ENCODE measurements at places on chromosomes 7 and 10.
A peak's percentile ranks its signal among the peaks of the same experiment; 100 is the strongest.

DNA sequence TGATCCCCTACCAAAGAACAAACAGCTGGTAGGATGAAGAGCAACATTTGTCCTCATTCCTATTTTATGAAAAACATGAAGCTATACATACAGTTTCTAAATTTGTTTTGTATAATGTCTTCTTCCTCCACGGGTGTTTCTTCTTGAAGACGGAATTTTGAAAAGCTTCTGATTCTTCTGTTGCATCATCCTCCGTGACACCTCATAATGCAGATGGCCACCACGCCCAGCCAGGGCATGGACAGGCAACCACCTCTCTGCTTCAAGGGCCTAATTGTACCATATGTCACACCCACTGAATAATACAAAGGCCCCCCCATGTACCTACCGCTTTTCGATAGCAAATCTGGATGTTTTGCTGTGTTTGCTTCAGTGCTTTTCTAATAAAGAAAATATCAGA lies at the start of gene SUN3:
SUN3 (minus strand) TSS at position 170 of the 400 bp plus-strand sequence; CDS start at position 1, 169 bp downstream.
- no peak for DNase-seq

GRCh38 chr10:70296406-70296899 lies 12.6 kb upstream of the NPFFR1 start:
- DNase-seq: no peak

DNA sequence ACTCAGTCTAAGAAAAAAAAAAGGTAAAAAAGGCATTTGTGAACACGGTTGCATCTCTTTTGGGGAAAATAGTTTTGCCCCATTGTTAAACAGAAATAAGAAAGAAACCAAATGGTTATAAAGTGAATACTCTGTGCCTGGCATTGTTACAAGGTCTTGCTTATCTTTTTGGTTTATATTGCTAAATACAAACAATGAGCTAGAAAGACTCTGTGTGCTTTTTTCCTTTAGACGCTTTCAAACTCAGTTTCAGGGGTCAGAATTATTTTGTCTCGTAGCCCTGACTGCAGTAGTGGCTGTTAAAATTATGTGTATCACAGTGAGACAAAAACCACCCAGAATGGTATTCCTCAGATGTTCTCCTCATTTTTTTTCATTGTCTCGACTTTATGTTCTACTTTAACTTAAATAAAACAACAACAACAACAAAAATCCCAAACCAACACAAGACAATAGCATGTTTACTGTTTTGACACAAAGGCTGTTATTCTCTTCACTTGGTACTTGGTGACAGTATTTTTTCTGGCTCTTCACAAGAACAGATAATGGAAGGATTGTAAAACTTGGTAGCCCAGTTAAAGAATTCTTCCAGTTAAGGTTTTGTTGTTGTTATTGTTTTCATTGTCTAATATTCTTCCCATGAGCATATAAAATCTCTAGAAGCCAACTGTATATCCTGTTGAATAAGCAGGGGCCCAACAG lies 190.1 kb downstream of the PLXDC2 start:
- no peak for DNase-seq

GRCh38 chr10:47165711-47166404 lies 134.1 kb upstream of the GDF10 start:
- no peak for DNase-seq

GRCh38 chr10:126659750-126660149 lies 10.7 kb downstream of the C10orf90 start:
- no peak for DNase-seq

GRCh38 chr10:12228851-12229250 lies 32.9 kb downstream of the CDC123 start:
- DNase-seq: no peak

GRCh38 chr10:103512591-103513379 lies 19.3 kb downstream of the NEURL1 start:
- DNase-seq: no peak

GRCh38 chr7:113918946-113919345 lies at the start of gene PPP1R3A:
Gene PPP1R3A (minus strand): TSS chr7:113919009. CDS start chr7:113918996, 13 bp downstream.
- no peak for DNase-seq

- no peak for DNase-seq
Measured at GRCh38 chr7:157279741-157280215, 57.0 kb upstream of the DNAJB6 start.

DNA sequence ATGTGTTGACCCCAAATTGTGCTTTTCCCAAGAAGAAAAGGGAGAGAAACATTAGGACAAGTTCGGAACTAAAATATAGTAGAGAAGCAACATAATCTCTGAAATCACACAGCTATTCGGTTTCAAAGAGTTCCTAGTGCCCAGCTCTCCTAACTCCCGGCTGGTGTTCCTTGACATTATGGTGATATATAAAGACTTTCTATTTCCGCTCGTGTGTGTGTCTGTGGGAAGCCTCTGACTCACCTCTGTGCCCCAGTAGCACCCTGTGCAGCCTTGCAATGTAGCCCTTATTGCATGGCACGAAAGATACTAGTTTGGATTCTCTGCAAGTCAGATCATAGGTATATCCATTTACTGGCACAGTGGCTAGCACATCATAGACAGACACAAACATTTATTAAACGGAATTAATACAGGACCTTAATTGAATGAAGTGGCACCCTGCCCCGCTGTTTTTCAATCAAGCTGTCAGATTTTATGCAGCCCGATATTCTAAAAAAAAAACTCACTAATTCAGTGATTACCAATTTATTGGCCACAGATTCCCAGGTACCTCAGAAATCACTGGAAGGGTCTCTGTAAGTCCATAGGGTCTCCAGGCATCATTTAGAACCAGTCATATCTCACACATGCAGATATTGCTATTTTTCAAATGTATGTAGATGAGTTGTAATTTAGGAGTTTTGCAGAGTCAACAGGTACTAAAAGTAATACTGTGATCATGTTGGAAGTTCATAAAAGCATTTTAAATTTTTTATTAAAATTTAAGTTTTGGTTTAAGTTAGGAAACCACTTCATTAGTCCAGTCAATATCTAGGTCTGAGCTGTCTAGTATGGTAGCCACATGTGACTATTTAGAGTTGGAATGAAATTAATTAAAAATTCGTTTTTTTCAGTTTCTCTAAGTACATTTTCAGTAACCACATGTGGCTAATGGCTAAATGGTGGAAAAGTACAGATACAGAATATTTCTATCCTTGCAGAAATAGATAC lies 43.3 kb downstream of the SFTPD start:
- no peak for DNase-seq

DNA sequence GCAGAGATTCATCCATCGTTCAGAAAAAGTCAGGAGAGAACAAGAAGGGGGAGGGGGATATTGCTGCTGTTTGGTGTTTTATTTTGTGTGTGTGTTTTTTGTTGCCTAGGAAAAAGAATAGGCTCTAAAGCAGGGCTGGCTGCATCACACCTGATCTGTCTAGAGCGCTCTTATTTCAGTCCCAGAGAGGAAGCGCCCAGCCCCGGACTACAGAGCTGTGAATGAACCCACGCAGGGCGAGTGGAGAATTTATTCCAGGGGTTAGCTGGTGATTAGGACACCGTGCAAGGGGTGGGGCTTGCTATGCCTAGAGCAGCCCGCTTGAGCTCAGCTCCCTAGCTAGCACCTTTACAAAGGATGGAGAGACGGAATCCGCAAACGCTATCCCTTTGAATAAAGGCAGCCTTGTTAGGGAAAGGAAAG lies 621 bp upstream of the FAM13C start:
- DNase-seq: no peak

- peak; percentile 16 for DNase-seq
Measured at GRCh38 chr7:148700661-148701064, 2.0 kb downstream of the CUL1 start.

DNA sequence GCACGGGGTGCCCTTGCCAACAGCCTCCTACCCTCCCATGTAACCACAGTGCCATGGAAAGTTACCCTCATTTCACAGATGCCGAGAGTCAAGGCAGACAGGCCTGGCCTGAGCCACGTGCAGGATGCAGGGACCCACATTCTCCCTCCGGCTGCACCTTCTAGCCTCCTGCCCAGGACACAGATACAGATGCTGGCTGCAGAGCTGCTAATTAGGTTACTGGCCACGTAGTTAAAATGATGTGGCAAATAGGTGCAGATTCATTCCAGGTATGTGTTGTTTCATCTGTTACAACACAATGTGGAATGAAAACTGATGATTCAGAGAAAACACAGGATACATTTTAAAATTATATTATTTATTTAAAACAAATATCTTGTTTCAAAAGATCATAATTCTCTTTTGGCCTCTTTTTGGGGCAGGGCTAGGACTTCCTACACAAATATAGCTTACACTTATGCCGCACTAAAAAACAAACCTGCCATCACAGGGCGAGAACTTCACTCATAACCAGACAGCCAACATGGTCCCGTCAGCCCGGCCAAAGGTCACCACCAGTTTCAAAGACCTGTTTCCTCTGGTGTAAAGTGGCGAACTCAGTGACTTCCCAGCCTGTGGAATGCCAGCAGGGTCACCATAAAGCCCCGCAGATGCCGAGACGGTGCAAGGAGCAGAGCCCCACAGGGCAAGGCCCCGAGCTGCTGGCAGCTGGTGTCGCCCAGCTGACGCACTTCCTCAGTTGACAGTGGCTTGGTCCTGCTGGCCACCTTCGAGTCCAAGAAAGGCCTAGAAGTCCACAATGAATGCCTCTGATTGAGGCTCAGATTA lies 83.5 kb downstream of the TNS3 start:
- DNase-seq: no peak

GRCh38 chr10:121669028-121669374 lies 70.8 kb upstream of the FGFR2 start:
- DNase-seq: no peak

DNA sequence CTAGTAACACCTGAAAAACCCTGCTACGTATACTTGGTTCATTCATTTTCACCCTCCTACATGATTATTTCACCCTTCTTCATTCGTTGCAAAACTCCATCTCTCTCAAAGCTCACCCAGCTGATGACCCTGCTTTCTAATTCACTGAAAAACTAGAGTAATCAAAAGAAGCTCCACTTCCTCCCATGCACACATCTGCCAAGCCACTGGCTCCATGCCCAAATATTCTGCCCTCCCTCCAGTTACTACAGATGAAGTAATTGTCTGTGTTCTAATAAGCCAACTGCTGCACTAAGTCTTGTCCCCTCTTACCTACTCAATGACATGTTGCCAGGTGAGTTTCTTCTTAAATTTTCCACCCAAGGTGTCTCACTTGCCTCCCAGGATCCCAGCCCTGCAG lies 96.9 kb upstream of the CCDC71L start:
- DNase-seq: no peak

- no peak for DNase-seq
Measured at GRCh38 chr10:117936566-117936965, 110.2 kb downstream of the RAB11FIP2 start.

DNA sequence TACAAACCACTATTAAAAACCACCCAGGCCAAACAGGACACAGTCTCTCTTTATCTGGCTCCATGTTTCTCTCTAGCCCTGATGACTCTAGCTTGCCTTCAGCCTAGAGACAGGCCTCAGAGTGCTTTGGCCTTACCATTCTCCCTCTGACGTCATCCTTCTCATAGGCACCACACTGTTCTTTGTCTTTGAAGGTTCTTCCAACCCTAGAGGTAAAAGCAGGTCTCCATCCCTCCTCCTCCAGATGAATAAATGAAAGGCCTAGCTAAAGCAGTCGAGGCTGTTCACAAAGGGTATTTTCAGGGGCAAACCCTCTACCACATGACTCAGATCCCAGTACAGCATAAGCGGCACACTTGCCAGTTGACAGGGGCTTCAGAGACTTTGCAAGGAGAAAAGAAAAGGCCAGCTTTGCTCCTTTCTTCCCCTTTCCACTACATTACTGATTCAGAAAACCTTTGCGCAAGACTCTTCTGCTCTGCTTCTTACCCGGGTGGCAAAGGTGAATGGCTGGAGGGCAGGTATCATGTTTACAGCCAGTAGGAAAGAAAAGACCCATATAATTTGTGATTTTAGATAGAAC lies 14.8 kb downstream of the NFE2L3 start:
- no peak for DNase-seq

DNA sequence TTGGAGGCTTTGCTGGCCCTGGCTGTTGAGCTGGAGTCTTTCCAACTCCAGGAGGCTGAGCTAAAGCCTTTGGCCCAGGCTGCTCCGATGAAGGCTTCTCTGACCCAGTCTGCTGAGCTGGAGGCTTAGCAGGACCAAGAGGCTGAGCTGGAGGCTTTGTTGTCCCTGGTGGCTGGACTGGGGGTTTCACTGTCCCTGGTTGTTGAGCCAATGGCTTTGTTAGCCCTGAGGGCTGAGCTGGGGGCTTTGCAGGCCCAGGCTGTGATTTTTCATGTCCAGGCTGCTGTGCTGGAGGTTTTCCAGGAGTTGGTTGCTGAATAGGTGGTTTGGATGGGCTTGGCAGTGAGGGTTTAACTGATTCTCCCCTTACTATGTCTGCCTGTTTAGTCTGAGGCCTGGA lies 7.3 kb downstream of the PCLO start:
- DNase-seq: no peak

DNA sequence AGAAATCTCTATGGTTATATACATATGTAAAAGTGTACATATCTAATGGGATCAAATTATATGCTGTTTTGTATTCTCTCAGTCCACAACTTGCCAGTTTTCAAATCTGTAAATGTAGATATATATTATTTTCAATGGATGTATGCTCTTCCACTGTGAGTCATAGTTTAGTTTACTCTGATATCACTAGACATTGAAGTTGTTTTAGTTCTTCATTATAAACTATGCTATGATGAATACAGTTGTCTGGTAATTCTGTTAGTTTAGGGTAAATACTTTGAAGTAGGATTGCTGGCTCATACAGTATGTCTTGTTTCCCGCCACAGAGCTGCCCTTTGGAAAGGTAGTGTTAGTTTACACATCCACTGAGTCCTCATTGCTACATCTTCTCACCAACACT lies 25.2 kb downstream of the SDK1 start:
- DNase-seq: no peak

DNA sequence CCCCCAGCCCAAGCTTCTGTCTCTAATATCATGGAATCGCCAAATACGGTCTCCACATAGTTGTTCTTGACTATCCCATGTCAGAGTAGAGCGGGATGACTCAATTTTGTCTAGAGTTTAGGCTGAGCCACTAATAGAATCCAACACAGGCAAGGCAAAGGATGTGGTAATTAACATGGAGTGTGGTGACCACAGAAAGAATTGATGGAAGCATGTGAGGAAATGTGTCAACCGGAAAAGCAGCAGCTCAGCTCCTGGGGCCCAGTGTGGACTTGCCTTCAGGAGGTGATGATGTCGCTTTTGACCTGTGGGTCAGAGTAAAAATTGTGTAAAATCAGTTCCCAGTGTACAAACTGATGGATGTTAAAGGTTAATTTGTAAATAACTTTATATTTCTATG lies 139.3 kb upstream of the KLF6 start:
- DNase-seq: no peak

All from effector memory CD8-positive, alpha-beta T cell (primary cell).